Right atrium auricular region (tissue), 2 donors: ENCODE measurements at places on chromosomes 3 and 15. TPM values are rescaled to one million over a fixed set of nuclear protein-coding genes. Genes with fewer than 3 reads are reported as not detected.
A peak's percentile ranks its signal among the peaks of the same experiment; 100 is the strongest.

DNA sequence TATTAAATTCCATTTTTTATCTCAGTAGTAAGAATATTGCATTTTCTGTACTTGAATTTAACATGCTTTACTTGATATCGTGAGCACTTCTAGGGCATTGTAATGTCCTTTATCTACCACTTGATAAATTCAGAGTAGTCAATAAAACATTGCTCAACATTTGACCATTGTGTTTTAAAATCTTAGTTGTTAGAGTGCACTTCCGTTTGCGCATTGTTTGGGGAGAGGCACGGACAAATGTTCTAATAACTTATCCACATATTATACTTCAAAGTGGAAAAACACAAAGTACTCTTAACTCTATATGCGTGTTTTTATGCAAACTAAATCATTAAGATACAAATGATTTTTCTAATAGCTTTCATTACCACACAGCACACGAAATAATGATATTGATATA is 419 bp downstream of the FAM227B start:
- peaks cover under 1% of the 10 kb centered on the region for H3K36me3 ChIP-seq
- H3K27me3 ChIP-seq, result no peaks in the 10 kb centered on the region
- H3K4me3 ChIP-seq, result peak overlapping the region; percentile 69
- peak overlapping the region; percentile 97 for H3K27ac ChIP-seq

DNA sequence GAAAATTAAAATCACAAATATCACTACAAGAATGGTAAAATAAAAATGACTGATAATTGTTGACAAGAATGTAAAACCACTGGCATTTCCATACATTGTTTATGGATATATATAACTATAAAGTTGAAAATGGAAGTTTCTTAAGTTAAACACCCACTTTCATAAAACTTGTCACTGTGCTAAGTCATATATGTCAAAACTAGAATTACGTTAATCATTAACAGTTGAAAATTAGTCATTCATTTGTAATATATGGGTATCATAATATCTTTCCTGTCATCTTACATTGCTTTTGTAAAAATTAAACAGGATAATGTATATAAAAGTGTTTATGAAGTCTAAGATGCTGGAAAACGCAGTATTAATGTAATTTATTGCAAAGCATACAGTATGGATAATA is 1398.6 kb upstream of the ALCAM start:
- H3K36me3 ChIP-seq, result no peaks in the 10 kb centered on the region
- no peaks in the 10 kb centered on the region for H3K27me3 ChIP-seq
- no peak overlapping the region for H3K27ac ChIP-seq

ALG1L2 gene
- total RNA-seq, result not detected

SAMMSON gene
- not detected for total RNA-seq

DNA sequence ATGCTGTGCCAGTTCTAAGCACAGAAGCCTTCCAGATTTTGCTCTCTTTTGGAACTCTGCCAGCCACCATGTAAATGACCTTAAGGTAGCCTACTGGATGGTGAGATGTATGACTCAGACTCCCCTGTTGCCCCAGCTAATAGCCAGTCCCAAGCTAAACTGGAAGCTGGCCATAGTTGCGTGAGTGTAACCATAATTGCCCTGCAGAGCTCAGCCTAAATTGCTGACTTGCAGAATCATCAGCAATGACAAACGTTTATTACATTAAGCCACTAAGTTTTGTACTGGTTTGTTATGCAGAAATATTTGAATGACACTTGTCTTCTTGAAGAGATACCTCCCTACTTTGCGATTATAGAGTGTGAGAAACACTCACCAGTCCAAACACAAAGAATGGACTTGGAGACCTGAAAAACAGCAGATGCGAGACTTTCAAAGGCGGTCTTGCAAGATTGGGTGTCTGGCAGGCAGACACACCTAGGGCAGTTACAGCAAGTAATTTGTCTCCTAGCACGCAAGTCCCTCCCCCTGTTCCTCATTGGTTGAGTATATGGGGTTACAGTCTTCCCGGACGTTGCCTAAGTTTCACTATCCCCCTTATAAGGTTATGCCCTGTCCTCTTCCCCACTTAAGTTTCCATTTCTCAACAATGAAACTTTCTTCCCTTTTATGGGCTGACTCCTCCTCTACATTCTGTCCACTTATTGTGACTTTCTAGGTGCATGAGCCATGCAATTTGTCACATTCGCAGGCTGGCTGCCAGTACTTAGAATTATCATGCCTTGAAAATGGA is 83.6 kb upstream of the XCR1 start:
- H3K36me3 ChIP-seq, result no peaks in the 10 kb centered on the region
- no peak overlapping the region for H3K27ac ChIP-seq
- H3K4me1 ChIP-seq, result no peaks in the 10 kb centered on the region
- no peaks in the 10 kb centered on the region for H3K27me3 ChIP-seq
- peak; percentile 80 for DNase-seq

SST gene
- not detected for total RNA-seq

GRCh38 chr3:46670000-46670890 is 23.2 kb downstream of the ALS2CL start:
- DNase-seq, result no peak
- no peaks in the 10 kb centered on the region for H3K4me1 ChIP-seq
- no peaks in the 10 kb centered on the region for H3K27me3 ChIP-seq
- peaks cover 15% of the 10 kb centered on the region for H3K36me3 ChIP-seq
- no peak overlapping the region for H3K4me3 ChIP-seq
- no peak overlapping the region for H3K27ac ChIP-seq

DNA sequence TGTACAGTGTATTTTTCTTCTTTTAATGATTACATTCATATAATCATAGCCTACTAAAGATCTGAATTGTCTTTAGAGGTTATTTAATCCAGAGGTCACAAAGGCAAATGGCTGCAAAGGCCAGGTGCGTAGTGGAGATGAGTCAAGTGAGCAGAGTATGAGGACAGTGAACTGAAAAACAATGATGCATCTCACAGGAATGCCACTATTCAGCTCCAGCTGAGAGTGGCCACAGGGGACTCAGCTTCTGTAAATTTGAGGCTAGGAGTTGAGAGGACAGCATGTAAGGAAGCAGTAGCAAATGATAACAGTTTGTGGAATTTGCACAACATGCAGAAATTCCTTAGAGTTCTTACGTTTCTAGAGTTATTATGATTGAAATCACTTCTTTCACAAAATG is 50.4 kb downstream of the COL6A5 start:
- H3K27me3 ChIP-seq, result no peaks in the 10 kb centered on the region
- no peak for DNase-seq
- H3K4me1 ChIP-seq, result no peaks in the 10 kb centered on the region
- no peak overlapping the region for H3K27ac ChIP-seq

- H3K27ac ChIP-seq, result no peak overlapping the region
- no peaks in the 10 kb centered on the region for H3K27me3 ChIP-seq
- no peaks in the 10 kb centered on the region for H3K36me3 ChIP-seq
- no peaks in the 10 kb centered on the region for H3K4me1 ChIP-seq
- no peak overlapping the region for H3K4me3 ChIP-seq
- no peak for DNase-seq
Measured at GRCh38 chr3:186775999-186776398, 7.4 kb upstream of the EIF4A2 start.

DNA sequence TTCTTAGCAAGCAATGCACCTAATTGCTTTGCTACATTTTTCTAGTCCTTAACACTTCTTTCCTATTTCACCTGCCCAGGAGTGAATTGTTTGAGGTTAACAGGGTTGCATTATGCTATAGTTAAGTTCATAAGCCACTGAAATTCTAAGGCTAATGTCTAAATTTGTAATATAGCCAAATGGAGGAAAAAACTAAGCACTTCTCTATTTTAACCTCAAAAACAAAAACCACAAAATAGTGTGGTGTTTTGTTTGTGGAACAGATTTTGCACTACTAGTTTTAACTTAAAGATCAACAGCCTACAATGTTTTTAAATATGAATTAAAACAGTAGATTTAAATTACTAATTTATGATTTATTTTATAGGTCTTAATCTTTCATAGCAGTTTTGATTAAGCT is 5.5 kb downstream of the ATOSA start:
- no peaks in the 10 kb centered on the region for H3K4me1 ChIP-seq
- H3K27me3 ChIP-seq, result no peaks in the 10 kb centered on the region
- DNase-seq, result no peak
- no peak overlapping the region for H3K4me3 ChIP-seq
- H3K27ac ChIP-seq, result no peak overlapping the region

FMN1 gene
- 2.4 TPM for total RNA-seq

UNC13C gene
- total RNA-seq, result 0.31 TPM

TRIM42 gene
- total RNA-seq, result not detected

ISLR gene
- total RNA-seq, result 59.9 TPM

CKMT1A gene
- 3.3 TPM for total RNA-seq

GRCh38 chr3:106333911-106334618 is 465.3 kb upstream of the CBLB start:
- H3K27ac ChIP-seq, result no peak overlapping the region
- H3K36me3 ChIP-seq, result no peaks in the 10 kb centered on the region
- no peak for DNase-seq
- H3K27me3 ChIP-seq, result no peaks in the 10 kb centered on the region
- no peaks in the 10 kb centered on the region for H3K4me1 ChIP-seq
- H3K4me3 ChIP-seq, result no peak overlapping the region

WHAMM gene
- 6.7 TPM for total RNA-seq

GRCh38 chr15:69561071-69561784 is 108.6 kb downstream of the RPLP1 start:
- no peak overlapping the region for H3K4me3 ChIP-seq
- H3K36me3 ChIP-seq, result no peaks in the 10 kb centered on the region

GRCh38 chr15:64851503-64851840 is 9.8 kb downstream of the PLEKHO2 start:
- H3K4me1 ChIP-seq, result no peaks in the 10 kb centered on the region
- peaks cover 57% of the 10 kb centered on the region for H3K36me3 ChIP-seq
- no peaks in the 10 kb centered on the region for H3K27me3 ChIP-seq
- H3K27ac ChIP-seq, result peak overlapping the region; percentile 27

CLDN18 gene
- total RNA-seq, result 0.12 TPM
